ENCODE measurements at places on chromosomes 2 and 18. TPM values are rescaled to one million over a fixed set of nuclear protein-coding genes. Genes with fewer than 3 reads are reported as not detected.

ANTXR1 gene
- total RNA-seq, result 64.0 TPM

KCNE4 gene
- total RNA-seq, result 12.2 TPM

OSR1 gene
- 15.1 TPM for total RNA-seq

SF3B1 gene
- total RNA-seq, result 274 TPM

RHOB gene
- total RNA-seq, result 1,871 TPM

PROKR1 gene
- 0.22 TPM for total RNA-seq

IL1R1 gene
- total RNA-seq, result 70.8 TPM

- DNase-seq, result no peak
Observed at GRCh38 chr2:235698028-235698427, 204.2 kb downstream of the AGAP1 start.

DNA sequence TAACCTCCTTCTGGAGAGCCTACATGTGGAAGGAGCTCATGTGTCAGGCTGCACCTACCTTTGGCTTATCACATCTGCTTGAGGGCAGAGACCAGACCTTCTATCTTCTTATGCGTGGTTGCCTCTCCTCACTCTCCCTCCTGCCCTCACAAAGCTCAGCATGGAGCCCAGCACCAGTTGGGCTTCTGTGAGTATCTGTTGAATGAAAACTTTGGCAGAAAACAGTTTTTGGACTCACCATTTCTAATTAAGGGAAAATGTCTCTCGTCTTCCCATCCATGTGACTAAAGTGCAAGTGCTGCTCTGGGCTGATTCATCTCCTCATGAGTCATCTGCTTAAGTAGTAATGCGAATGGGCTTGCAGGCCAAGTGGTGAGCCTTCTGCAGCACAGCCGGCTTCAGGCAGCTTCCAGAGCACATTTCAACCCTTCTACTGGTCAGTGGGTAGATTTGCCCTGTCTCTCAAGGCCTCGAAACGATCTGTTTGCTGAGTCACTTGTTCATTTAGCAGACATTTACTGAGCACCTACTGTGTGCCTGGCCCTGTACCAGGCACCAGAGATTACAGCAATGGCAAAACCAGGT lies 102.6 kb downstream of the VSNL1 start:
- no peak for DNase-seq

DNA sequence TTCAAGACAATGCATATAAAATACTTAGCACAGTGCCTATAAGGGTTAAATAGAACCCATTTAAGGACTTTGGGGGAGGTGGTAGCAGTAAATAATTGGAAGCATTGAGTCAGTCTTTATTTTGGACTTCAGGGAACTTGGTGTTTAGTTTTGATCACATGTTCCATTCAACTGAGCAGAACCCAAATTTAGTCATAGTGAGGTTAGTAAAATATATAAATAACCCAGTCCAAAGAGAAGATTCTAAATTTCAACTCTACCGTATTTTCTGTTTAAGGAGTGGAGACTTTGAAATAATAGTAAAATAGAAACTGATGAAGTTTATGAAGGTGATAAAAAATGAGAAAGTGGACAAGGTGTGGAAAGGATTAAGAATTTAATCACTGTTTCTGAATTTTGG lies 19.7 kb downstream of the TWSG1 start:
- no peak for DNase-seq

DNA sequence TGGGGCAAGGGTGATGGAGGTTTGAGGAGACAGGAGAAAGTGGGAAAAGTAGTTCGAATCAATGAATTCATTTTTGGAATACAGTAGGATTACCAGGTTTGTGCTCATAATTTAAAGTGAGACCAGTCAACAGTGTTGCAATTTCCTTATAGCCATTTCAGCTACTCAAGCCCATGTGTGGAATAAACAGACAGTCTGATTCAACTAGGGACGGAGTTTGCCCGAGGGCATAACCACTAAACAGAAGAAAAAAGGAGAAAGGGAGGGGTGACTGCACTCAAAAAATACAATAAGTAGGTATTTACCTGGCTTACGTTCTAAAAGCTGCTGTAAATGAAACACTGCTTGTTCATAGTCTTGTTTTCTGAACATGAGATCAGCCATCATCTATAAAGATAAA lies 55.2 kb downstream of the TTC21B start:
- no peak for DNase-seq

- DNase-seq, result no peak
Observed at GRCh38 chr2:160229591-160229990, 29.5 kb upstream of the ITGB6 start.

Data from tibial nerve (tissue), 4 donors.